ENCODE measurements at places on chromosomes 3 and 15.

DNA sequence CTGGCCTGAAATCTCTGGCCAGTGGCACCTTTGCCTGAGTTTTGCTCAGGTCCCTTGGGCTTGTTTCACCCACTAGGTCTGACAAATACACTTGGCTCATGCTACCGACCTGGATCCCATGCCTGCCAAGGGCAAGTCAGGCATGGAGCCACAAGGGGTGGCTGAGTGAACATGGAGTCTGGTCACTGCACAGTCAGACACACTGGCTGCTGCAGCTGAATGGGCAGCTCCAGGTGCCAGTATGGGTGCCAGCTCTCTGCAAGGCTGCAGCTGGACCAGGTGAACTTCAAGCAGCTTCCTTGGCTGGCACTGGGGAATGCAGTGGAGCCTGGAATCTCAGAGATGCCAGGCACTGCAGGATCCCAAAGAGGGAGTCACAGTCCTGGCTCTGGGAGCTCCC lies 170.3 kb downstream of the NECTIN3 start:
- no peak for DNase-seq

DNA sequence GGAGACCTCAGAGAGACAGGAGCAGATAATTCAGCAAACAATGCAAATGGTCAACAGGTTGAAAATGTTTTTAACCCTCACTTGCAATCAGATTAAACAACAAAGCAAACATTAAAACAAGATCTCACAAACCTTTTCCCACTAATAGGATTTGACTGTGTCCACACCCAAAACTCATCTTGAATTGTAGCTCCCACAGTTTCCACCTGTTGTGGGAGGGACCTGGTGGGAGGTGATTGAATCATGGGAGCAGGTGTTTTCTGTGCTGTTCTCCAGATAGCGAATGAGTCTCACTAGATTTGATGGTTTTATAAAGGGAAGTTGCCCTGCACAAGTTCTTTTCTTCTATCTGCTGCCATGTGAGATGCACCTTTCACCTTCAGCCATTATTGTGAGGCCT lies 1.3 kb upstream of the LYSMD4 start:
- no peak for DNase-seq

GRCh38 chr3:162729686-162730085 lies 1233.1 kb downstream of the OTOL1 start:
- no peak for DNase-seq

GRCh38 chr3:26428992-26429391 lies 193.6 kb upstream of the LRRC3B start:
- no peak for DNase-seq

- no peak for DNase-seq
Measured at GRCh38 chr3:41434781-41435180, 235.5 kb downstream of the CTNNB1 start.

- peak; percentile 9 for DNase-seq
Measured at GRCh38 chr3:195352895-195353488, 82.0 kb upstream of the XXYLT1 start.

DNA sequence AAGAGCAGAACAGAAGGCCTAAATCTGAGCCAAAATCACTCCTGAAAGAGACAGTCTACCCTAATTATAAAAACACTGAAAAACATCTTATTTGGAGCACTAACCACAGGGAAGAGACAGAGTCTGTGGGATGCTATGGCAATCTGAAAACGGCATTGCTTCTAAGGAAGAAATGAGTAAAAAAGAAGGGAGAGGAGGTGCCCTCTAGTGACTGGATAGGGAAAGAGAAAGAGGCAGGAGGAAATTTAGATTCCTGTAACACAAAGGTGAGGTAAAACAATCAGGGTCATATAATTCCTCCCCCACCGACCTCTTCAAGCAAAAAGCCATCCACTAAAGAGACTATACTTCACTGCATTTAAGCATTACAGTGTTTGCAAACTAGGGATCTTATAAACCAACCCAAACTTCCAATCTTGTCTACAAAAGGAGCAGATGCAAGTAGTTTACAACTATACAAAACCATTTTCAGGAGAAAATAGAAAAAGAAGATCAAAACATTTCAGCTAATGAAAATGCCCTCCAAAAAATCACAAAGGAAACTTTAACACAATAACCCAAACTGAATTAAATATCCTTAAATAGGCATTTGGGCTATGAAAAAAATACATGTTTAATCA lies 32.6 kb downstream of the HACD2 start:
- no peak for DNase-seq

GRCh38 chr3:167030082-167030725 lies 349.9 kb downstream of the ZBBX start:
- DNase-seq, result no peak

- DNase-seq, result no peak
Measured at GRCh38 chr3:170866499-170866898, 3.5 kb downstream of the RPL22L1 start.

GRCh38 chr3:197432384-197433127 lies 123.2 kb downstream of the BDH1 start:
- DNase-seq, result no peak

DNA sequence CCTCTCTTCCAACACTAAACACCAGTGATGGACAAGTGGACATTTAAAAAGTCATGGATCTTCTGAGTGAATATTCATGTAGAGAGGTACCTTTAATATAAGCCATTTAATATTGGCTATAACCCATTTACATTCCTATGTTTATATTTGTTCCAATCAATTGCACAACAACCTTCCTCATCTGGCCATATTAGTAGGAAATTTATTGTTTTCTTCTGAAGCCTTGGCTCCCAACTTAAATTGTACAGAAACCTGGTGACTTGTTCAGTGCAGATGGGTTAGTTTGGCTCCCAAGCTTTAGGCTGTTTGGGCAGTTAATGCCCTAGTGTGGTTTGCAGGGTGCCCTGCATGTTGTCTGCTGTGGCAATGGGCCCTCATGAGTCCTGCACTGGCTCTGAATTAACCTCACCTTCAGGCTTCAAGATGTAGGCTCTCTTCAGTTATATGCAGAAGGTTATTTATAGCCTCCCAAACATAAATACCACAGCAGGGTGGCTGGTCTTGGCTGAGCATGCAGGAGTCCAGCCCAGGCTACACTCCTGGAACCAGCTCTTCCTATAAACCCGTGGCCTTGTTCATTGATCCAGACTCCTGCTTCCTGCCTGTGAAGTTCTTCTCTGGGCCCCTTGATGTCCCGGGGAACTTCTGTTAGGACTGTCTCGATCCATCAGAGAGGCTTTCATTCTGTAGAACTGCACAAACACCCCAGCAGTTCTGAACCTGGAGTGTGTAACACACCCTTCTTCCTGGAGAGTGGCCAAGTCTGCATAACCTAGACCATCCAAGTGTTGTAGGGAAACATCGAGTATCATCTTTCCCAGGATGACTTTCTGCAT lies 57.0 kb downstream of the DUT start:
- DNase-seq, result no peak

DNA sequence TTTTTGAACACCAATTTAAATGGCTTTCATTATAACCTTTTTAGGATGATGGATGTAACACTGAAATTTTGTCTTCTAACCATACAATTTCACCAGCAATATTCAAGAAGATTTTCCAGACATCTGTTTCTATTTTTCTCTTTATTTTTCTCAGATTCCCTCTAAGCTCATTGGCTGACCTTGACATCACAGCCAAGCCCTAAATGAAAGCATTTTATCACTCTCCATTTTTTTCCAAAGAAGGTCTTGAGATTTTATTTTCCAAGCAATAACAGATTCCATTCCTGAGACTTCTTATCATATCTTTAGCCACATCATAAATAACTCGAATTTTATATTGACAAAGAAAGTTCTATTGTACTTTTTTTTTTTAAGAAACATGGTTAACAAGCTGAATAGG lies 392.6 kb upstream of the THBS1 start:
- no peak for DNase-seq

DNA sequence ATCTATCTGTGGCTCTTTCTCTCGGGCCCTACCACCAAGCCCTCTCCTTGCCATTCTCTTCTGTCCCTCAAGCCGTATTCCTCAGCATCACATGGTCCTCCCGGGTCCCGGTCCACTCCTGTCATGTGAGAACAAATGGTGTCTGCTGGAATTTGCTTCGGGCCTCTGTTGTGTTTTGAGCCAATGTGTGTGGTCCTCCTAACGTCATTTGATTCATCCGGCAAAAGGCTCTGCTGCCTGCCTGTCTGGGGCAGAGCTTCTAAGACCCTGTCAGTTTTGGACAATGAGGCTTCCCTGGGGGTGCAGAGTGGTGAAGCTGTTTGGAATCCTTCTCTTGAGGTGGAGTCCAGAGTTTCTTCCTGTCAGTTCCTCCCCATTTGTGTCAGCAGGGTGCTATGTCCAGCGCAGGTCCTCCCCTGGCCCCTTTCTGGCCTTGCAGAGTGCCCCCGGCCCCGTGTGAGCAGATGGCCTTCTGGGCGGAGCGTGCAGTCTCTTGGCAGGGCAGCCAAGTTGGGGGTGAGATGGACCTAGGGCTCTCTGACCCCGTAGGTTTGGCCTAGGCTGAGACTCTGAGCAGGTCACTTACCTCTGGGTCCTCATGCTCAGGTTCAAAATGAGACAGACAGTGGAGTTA lies 93.6 kb downstream of the APBA2 start:
- DNase-seq, result no peak

GRCh38 chr15:51879555-51879954 lies 50.1 kb downstream of the TMOD3 start:
- no peak for DNase-seq

DNA sequence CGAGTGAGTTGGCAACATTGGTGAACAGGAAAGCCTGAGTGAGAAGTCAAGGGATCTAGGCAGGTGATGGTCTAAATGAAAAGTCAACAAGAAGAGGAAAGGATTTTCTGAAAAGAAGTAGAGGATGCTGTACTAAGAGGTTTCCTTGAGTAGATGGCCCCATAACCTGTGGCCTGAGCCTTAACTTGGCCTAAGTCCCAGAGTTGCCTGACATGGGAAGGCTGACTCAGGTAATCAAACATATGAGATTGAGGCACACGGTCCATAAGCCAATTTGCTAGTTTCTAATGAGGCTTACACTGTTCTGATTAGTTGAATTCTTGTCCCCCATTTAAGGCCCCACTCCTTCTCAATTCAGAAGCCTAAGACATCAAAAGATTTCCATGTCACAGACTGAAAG lies 262.5 kb upstream of the LMCD1 start:
- DNase-seq, result no peak

DNA sequence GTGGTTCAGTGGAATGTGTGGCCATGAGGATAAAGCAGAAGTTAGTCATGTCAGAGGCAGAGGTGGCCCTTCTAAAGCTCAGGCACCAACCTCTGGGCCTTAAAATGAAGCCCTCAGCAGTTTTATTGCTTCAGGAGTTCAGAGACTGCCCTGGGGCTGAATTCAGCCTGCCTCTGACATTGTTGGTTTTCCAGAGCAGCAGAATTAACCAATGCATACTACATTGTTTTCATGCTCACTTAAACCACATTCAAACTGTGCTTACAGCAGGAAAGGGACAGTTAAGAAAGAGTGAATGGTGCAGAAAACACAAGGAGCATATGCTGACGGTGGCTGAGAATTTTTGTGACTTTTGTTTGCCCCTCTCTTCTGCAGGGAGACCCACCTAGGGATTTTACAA lies 320.2 kb downstream of the CHST2 start:
- DNase-seq, result no peak

DNA sequence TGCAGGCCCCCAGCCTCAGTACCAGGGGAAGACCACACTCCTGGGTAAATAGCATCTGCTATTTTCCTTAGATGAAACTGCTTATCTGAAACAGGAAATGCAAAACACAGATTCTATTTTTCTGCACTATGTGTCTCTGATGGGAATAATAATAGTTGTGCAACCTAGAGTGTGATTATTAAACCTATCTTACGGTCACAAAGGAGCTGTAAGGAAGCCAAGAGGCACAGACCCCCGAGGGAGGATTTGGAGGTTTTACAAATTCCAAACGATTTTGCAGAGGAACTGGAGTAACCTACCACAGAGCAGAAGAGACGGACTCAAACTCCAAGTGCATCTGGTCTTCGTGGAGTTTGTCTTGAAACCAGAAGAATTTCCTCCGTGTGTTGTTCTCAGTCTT lies 14.1 kb upstream of the APOD start:
- DNase-seq, result no peak

DNA sequence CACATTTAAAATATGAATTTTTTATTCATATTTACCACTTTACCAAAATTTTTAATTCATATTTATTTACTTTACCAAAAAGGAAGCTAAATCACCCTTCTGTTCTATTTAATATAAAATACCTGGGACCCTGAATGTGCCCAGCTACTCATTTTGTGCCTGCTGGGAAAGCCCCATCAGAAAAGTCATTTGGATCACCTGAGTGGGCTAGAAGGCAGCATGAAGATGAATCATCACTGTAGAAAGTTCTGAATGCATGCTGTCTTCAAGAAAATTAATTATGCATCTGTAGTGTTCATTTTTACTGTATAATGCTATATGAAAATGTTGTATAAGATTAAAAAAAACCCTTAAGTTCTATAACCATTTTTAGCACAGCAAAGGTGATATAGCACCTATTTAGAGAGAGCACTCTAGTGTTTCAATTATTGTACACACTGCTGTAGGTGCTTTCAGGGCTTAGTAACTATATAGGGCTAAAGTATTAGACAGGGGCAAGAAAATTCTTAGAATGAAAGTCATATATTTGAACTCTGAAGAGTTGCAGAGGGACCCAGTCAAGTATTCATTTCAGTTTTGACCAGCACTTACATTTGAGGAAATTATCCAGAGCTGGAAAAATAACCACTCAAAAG lies 175.1 kb downstream of the NFKBIZ start:
- no peak for DNase-seq

DNA sequence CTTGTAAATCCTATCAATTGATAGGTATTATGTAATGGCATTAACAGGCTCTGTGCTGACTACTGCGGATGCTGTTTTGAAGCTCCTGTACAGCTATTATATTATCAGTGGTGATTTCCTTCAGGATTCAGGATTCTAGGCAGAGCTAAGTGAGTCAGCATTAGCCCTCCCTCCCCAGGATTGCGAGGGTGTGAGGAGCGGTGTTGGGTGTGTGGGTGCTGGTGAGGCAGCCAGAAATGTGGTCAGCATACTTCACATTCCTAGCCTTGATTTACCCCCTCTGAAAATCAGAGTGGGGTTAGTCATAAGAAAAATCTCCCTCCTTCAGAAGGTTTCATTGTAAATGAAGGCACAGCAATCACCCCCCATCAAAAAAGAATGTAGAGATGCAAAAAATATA lies 72.5 kb downstream of the SNTN start:
- no peak for DNase-seq

DNA sequence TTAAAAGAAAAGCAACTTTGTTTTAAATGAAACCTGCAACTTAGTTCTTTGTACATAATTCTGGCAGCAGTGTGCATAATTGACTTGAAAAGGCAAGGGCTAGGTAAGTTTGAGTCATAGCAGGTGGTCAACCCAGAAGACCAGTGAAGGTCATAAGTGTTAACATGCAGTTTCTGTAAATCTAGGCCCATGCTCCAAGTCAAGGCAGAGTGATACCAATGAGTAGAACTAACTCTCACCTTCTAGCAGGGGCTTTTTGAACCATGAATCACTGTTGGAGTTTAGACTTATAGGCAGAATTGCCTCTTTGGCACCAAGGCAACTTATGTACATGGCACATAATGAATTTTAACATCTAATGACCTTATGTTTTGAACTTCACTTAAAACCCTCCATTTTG lies 29.5 kb upstream of the IL20RB start:
- DNase-seq, result no peak
